AG09319 (cell line): ENCODE measurements at places on chromosomes 2 and 18.
A peak's percentile ranks its signal among the peaks of the same experiment; 100 is the strongest.

DNA sequence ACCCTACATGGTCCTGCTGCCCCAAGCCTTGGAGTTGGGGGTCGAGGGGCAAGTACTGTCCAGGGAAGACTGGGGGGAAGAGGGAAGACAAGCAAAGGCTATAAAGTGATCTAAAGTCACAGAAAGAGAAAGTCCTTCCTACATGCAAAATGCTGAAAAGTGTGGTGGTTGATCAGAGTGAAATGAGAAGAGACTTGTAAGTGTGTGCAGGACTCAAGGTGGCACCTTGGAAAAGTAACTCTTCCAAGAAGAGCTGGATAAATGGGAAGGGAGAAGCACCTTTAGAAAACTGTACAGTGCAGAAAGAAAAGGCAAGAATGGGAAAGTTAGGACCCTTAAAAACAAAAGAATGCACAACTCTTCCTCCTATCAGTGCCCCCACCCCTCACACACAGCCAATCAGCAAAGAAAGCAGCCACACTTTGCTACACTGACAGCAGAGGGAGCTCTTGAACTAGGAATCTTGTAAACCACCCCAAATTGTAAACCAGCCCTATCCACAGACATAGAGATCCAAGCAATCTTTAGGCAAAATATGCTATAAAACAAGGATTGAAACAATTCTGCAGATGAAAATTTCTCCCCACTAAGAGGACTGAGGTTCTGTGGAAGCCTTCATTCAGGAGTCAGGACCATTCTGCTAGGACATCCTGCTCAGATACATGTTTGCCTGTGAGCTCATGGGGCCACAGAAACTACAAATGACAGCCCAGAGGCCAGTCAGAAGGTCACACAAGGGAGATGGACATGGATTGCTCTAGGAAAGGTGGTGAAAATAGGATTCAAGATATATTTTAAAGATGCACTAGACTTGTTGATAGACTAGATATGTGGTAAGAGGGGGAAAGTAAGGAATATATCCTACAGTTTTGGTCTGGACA lies 146.4 kb downstream of the FTCDNL1 start:
- DNase-seq, result peak; percentile 5

- DNase-seq, result no peak
Measured at GRCh38 chr2:150162241-150162942, 325.1 kb downstream of the RND3 start.

GRCh38 chr2:105592288-105592687 lies 152.4 kb upstream of the NCK2 start:
- DNase-seq, result no peak

- DNase-seq, result no peak
Measured at GRCh38 chr2:12465631-12466135, 251.1 kb upstream of the TRIB2 start.
